ENCODE measurements at places on chromosomes 2 and 18.

- DNase-seq = no peak
Measured at GRCh38 chr2:6011921-6012320, 319.7 kb downstream of the SOX11 start.

DNA sequence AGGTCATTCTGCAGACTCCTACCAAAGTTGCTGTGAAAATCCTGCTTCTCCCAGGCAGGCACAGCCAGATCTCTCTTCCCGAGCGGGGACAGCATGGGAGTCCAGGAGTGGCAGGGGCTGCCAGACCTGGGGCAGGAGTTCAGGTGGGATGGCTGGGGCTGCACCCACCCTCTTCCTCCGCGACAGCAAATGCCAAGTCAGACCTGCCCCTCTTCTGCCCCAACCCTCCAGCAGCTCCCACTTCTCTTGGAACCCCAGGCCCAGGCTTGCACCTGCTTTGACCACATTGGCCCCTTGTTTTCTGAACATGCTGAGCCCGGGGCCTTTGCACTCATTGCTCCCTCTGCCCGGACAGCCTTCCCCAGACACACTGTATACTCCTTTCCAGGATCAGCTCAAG is 288.2 kb upstream of the HS6ST1 start:
- no peak for DNase-seq

GRCh38 chr2:26458365-26459042 is 19.4 kb downstream of the OTOF start:
- no peak for DNase-seq

GRCh38 chr18:70329071-70329470 is 40.2 kb downstream of the SOCS6 start:
- no peak for DNase-seq

DNA sequence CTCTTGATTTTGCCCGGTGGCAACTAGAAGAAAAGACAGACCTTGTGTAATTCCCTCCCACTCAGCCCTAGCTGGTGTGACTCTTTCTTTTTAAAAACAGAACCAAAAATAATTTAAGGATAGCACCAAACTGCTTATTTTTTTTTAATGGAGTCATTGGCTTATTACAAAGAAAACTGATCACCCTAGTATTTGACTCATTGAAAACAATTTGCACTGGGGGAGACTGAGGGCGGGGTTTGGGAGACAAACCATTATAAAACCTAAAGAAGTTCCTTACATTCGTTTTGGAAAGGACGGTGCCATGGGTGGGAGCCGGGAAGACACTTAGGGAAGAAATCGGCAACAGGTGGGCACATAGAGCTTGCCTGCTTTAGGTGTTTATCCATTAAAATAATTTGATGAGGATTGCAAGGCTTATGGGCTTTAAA is 2.5 kb downstream of the PAX3 start:
- no peak for DNase-seq

DNA sequence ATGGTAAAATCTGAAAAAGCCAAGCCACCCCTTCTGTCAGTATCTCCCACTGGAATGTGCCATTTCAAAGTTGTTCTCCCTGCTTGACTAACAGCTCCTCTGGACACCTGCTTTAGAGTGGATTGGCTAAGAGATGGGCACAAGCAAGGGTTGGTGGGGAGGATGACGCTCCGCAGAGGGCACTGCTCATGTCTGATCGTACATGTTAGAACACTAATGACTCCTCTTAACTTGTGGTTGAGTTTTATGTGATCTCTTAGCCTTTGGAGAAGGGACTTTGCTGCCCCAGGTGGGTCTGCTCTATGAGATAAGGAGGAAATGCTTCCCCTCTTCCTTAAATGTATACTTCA is 8.2 kb upstream of the KIAA2012 start:
- DNase-seq = no peak

DNA sequence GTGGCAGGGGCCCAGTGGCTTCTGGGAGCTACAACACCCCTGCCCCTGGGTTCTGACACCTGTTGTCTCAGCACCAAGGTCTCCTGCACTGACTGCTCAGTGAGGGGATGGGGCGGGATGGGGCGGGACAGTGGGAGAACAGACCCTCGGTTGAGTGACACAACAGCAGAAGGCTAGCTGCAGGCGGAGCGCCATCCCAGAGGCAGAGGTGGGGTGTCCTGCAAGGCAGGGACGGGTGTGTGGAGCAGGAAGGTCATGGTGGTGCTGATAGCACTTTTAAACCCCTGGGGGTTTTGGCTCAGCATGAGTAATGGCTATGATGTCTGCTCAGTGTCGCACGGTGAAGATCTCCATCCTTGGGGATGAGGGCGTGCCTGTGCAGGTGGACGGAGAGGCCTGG is 105.1 kb downstream of the DGKD start:
- DNase-seq = no peak

DNA sequence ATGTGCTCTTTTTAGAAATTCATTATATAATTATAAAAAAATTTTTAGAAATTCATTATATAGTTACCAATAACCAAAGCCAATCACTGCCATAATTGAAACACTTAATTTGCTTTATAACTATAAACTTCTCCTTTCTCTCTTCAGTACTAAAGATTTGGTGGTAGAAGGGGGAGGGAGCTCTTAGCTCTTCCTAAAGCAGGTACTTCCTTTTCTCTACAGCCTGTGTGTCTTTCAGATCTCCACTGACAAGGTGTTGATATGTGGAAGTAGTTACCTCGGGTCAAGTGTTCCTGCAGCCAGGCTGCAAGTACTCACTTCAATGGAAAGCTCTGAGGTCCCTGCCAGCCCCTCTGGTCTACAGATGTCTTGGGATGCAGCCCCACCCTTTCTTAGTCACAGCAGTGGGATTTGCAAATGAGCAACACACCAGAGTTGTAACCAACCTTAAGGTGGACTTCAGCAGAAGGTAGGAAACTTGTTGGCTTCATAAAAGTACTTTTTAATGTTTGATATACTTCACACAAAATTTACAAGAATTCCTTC is 690.0 kb downstream of the ARHGAP15 start:
- no peak for DNase-seq

DNA sequence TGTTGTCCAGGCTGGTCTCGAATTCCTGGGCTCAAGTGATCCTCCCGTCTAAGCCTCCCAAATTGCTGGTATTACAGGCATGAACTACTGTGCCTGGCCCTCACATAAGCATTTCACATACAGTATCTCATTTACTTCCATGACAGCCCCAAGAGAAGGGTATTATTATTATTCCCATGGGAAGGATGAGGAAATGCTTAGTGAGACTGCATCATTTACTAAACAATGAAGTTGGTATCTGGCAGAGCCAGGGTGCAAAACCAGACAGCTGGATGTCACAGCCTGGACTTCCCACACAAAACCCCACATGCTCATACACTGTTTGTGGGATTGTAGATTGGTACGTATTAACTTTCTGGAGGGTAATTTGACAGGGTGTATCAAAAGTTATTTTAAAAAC is 29.9 kb downstream of the DAPL1 start:
- no peak for DNase-seq

GRCh38 chr2:196967116-196967515 is 40.6 kb upstream of the PGAP1 start:
- no peak for DNase-seq

DNA sequence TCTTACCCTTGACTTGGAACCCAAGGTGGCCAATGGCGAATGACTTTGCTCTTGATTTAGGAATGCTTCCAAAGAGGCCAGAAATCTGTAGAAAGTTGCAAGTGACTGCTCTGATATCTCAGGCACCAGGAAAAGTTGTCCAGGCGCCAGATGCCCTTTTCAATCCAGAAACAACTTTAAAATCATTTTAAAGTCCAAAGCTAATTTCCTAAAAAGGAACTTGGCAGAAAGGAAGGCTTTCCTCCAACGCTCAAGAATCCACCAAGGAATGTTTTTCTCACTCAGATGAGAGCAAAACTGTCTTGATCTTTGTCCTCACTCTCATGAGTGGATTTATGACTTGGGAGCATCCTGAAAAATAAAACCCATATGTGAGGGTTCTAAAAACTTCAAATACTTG is 5.3 kb downstream of the NGEF start:
- DNase-seq = no peak

- no peak for DNase-seq
Measured at GRCh38 chr2:630451-631320, 46.5 kb downstream of the TMEM18 start.

GRCh38 chr18:69215161-69215560 is 185.5 kb upstream of the DOK6 start:
- DNase-seq = no peak

DNA sequence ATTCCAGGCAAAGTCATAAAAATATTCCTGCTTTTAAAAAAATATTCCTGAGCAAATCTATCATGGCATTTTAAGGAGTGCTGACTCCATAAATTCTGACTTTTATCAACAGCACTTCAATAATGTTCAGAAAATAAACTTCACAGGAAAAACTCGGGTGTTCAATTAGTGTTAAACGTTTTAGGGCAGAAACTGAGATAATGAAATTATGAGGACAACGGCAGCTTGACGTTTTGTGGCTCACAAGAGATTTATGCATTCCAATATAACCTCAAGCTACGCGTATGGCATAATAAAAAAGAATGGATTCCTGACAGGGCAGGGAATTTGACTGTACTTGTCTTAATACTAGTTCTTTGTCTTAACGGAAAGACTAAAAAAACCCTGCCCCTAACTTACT is 133.2 kb downstream of the ICOS start:
- DNase-seq = no peak

- no peak for DNase-seq
Measured at GRCh38 chr18:73201940-73202339, 334.2 kb upstream of the NETO1 start.

GRCh38 chr18:48814490-48815178 is 136.1 kb downstream of the SMAD7 start:
- DNase-seq = no peak

DNA sequence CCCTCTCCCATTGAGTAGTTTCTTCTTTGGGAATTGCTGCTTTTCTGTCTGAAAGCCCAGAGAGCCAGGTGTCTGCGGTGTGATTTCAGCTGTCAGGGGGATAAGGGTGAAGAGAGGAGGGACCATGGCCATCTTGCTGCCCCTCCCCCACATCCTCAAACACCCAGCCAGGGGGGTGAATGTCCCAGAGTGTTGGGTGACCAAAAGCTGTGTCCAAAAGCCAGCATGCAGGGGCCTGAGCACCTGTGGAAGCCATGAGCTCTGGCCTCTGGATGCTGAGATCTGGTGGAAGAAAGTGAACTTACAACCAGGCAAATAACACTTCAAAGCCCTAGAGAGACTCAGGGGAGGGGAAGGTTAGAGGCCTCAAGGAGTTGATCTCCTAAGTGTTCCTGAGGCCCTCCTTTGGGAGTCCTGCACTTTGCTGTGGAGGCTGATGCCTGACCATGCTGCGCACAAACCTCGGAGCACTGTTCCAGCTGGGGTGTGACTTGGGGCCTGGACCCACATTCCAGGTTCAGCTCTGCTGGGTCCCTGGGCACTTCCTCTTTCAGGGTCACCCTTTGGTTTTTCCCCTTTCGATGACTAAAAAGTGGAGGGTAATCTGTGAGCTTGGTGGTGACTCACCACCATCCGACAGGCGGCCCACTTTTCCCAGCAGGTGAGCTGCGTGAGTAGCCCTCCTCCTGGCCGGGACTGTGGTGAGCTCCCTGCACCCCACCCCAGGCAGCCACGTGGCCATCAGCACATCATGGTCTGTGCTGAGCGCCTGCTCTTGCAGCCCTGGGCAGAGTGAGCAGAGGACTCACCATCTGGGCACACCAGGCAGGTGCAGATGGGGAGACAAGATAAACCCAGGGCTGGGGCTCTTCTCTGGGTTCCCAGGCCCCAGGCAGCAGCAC is 66.8 kb upstream of the FOSL2 start:
- DNase-seq = no peak

- DNase-seq = no peak
Measured at GRCh38 chr2:238121511-238122286, 16.8 kb upstream of the KLHL30 start.

DNA sequence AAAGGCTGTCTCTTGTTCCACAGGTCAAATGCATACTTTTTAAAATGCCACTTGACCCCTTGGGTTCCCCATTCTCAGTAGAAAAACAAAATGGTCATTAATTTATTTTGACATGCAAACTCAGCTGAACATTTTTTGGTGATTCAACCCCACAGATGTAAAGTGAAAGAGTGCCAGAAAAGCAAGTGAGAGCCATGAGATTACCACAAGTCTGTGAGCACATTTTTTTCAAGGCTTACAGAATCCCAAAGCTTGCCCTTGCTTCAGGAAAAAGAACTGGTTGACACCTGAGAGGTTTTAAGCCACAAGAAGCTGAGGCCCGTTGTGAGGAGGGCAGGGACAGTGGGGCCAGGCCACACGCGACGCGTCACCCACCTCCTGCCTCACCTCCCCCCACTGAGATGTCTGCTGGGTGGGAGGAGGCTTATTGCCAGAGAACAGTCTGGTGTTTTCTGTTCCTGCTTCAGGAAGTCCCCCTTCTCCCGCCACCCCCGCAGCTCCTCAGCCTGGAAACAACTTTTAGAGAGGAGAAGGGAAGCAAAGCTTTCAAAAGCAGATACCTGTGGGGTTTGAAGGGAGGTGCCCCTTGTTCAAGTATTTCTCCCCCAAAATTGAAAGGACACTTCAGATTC is 70.4 kb upstream of the CYP1B1 start:
- no peak for DNase-seq

DNA sequence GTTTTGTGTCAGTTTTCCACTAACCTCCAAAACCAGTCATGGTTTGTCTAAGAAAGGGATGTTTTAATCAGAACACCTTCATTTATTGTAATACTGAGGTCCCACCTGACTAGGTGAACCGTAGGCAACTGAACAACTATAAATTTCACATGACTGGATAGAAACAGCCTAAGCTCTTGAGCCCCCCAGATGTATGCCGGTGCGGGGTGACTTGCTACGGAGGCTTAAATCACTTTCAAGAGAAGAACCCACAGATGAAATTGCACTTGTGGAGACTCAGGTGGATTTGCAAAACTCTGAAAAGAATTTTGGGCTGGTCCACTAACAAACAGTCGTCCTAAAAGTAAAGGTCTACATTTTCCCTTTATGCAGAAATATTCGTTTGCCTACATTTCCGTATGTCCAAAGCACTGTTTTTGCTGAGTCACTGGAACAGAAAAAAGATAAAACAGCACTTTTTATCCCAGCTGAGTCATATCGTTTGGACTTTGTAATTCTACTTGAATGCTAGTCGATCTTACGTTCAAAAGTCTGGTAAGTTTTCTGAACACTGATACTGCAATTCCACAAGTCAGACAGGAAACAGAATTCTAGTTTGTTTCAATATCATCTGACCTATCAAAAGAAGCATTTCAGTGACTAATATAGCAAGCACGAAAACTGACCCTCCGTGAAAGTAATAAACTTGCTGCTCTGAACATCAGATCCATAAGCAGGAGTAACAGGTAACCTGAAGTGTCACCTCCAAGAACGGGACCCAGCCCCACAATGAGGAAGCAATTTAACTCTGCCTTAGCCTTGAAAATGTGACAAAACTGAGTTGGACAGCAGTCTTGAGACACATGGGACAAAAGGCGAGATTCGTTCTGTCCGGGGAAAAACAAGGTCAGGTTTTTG is 18.1 kb downstream of the ZNF516 start:
- no peak for DNase-seq
